Activated naive CD8-positive, alpha-beta T cell treated with anti-CD3 and anti-CD28 coated beads for 36 hours (primary cell): ENCODE measurements at places on chromosomes 1 and 21. TPM values are rescaled to one million over a fixed set of nuclear protein-coding genes. Genes with fewer than 3 reads are reported as not detected.
A peak's percentile ranks its signal among the peaks of the same experiment; 100 is the strongest.

DNA sequence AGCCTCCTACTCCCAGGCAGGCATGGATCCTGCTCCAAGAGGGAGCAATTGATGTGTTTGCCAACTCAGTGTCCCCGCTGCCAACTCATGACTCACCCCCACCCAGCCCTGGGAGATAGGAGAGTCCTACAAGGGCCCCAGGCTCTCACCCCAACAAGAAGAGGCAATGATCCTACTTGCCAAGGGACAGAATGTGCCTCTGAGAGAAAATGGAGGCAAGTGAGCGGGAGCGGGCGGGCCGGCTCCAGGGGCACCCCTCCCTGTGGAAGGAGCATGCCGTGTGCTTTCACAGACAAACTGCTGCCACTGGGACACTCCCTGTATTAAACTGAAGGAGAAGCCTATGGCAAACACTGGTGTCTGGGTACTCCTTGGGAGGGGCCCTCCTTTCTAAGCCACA, 16.7 kb downstream of the PKP1 start:
- H3K27me3 ChIP-seq = peaks cover 9% of the 10 kb centered on the region
- no peaks in the 10 kb centered on the region for H3K36me3 ChIP-seq
- H3K4me3 ChIP-seq = no peak overlapping the region
- H3K4me1 ChIP-seq = no peaks in the 10 kb centered on the region
- H3K27ac ChIP-seq = no peak overlapping the region

DNA sequence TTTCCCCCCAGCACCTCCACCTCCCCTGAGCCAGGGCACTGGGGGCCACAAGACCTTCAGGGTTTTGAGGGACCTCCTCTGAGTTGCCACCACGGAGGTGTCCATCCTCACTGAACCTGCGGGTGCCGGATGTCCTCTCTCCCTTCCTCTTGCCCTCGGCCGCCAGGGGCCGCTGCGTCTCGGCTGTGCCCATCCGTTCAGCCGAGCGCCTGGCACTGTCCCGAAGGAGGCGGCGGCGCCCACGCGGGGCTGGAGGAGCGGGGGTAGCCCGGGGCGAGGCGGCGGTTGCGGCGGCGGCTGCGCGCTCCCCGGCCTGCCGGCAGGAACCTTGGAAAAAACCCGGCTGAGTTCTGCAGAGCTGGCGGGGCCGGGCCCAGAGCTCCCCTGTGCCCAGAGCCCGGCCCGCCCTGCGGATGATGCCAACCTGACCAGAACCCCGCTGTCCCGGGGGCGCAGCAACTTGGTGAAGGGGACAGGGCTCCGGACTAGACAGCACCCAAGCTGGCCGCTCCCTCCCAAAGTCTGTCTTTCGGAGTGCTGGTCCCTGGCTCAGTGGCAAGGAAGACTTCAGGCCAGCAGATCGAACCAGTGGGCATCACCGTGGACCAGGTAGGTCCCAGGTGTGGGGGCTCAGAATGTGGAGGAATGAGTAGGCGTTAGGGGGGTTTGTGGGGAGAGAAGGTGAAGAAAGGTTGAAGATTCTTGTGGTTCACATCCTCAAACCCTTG, 3.7 kb upstream of the PPM1J start:
- H3K4me1 ChIP-seq = peaks cover 28% of the 10 kb centered on the region
- H3K27ac ChIP-seq = no peak overlapping the region
- peak; percentile 82 for DNase-seq
- H3K36me3 ChIP-seq = no peaks in the 10 kb centered on the region
- peaks cover 40% of the 10 kb centered on the region for H3K27me3 ChIP-seq

Gene SLAMF6
- 48.1 TPM for total RNA-seq

Gene OR2T33
- total RNA-seq = not detected

Gene CFHR5
- total RNA-seq = not detected
